ENCODE measurements at places on chromosomes 12 and 14. TPM values are rescaled to one million over a fixed set of nuclear protein-coding genes. Genes with fewer than 3 reads are reported as not detected.

Gene ACVRL1
- 25.6 TPM for total RNA-seq

Gene SRRM4
- total RNA-seq = 0.24 TPM

DNA sequence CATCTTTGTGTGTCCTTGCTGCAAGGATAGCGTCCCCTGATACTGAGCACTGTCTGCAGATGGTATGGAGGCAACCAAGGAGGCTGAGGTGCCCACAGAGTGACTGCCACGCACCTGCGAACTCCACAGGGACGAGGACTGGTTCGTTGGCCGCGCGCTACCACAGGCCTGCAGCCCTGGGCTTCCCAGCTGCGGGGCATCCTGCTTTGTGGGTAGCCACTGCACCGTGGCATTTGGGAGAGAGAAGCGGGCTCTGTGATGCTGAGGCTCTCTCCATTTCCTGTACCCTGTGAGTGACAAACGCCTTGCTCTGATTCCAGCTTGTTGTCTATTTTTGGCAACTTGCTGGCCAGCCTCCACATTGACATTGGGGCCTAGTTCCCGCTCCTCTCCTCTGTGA is 76.3 kb downstream of the SLC15A4 start:
- no peak for DNase-seq
- H3K4me1 ChIP-seq = no peaks in the 10 kb centered on the region
- no peak overlapping the region for H3K27ac ChIP-seq
- peaks cover 46% of the 10 kb centered on the region for H3K27me3 ChIP-seq
- H3K4me3 ChIP-seq = no peak overlapping the region

DNA sequence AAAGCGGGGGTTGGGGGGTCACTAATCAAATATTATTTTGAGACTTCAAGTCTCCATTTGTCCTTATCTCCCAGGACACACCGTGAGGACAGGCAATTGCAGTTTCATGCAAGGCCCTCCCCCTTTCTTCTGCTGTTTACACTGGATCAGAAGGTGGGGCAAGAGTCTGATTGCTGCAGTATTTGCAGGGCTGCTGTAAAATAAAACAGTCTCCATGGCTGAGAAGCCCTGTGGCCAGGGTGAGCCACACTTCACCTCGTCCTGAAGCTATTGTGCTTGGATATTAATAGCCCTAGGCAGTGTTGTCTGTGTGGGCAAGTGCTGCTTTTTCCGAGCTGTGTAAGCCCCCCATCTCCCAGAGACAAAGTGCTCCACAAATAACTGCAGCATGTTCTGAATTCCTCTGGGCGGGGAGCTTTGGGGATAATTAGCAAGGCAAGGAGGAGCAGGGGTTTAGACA is 187.4 kb upstream of the NTF3 start:
- no peak overlapping the region for H3K4me3 ChIP-seq
- DNase-seq = no peak
- no peaks in the 10 kb centered on the region for H3K4me1 ChIP-seq
- H3K36me3 ChIP-seq = no peaks in the 10 kb centered on the region
- no peak overlapping the region for H3K27ac ChIP-seq
- no peaks in the 10 kb centered on the region for H3K27me3 ChIP-seq

GRCh38 chr12:103924761-103925641 is 5.2 kb upstream of the HSP90B1 start:
- no peak overlapping the region for H3K27ac ChIP-seq
- DNase-seq = no peak
- H3K4me1 ChIP-seq = peaks cover 8% of the 10 kb centered on the region

DNA sequence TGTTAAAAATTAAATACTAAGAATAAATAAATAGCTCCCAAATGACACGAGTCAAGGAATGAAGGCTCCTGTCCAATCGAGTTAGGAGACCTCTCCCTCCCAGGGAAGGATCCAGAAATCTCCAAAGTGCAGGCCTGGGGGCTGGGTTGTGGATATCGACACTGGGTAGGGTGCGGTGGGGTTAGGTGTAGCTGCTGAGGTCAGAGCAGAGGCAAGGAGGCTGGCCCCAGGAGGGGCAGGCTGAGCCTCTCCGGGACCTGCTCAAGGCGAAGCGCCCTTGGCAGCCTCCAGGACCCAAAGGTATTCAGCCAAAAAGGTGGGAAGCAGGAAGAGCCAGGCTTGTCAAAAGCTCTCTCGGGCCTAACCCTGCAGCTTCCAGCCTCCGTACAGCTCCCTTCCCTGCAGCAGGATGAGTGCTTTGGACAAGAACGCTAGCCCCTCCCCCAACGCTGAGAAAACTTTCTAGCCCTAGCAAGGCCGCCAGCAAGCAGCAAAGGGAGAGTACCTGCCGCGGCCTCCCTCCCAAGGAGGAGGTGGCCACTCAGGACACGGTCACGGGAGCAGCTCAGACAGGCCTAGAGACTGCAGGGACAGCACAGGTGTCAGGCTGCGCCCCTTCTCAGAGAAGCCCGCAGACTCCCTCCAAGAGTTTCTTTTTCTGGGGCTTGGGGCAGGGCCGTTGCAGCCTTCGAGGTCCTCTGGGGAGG is 3.7 kb upstream of the PNMA1 start:
- peaks cover 46% of the 10 kb centered on the region for H3K4me1 ChIP-seq
- no peak overlapping the region for H3K4me3 ChIP-seq
- H3K36me3 ChIP-seq = peaks cover 82% of the 10 kb centered on the region
- H3K27me3 ChIP-seq = no peaks in the 10 kb centered on the region

DNA sequence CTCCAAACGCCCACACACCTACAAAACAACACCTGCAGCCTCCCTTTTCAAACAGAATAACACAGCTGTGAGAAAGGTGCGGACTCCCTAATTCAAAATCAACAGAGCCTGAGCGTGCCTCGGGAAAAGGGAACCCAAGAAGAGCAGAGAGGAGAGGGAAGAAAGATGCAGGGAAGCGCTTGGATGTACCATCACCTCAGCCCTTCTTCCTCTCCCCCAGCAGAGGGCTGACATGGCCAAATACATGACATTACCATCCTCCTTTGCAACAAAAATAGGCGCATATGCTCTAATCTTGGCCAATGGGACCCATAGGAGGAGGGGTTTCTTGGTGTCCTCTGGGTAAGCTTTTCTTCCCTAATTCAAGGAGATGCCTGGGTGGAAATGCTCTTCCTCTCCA is 78.0 kb downstream of the CPSF2 start:
- H3K4me1 ChIP-seq = no peaks in the 10 kb centered on the region
- H3K36me3 ChIP-seq = no peaks in the 10 kb centered on the region
- no peak for DNase-seq
- H3K27ac ChIP-seq = no peak overlapping the region
- H3K4me3 ChIP-seq = no peak overlapping the region
- H3K27me3 ChIP-seq = peaks cover 4% of the 10 kb centered on the region

DNA sequence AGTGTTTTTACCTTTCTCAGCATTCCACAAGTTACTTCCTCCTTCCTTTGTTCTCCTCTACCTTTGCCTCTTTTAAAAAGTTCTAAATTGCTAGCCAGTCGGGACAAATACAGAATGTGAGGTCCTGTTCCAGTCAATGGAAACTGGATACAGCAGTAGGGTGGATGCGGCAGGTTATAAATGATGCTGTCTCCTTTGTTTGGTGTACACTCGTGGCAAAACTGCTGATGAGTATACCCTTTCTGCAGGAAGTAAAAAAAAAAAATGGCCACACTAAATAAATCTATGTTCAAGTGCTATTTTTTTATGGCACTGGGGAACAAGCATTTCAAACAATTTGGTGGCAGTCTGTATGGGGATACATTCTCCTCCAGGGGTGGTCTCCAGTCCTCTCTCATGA is 27.5 kb downstream of the KLRK1 start:
- H3K36me3 ChIP-seq = no peaks in the 10 kb centered on the region
- H3K27ac ChIP-seq = no peak overlapping the region
- H3K4me3 ChIP-seq = no peak overlapping the region
